Activated CD4-positive, alpha-beta T cell treated with anti-CD3 and anti-CD28 coated beads, Interleukin-2, amount 50 U/mL, for 4 hours (primary cell): ENCODE measurements at places on chromosomes 1 and 21.

- no peak for DNase-seq
Measured at GRCh38 chr1:60065199-60065598, 8.4 kb downstream of the C1orf87 start.

DNA sequence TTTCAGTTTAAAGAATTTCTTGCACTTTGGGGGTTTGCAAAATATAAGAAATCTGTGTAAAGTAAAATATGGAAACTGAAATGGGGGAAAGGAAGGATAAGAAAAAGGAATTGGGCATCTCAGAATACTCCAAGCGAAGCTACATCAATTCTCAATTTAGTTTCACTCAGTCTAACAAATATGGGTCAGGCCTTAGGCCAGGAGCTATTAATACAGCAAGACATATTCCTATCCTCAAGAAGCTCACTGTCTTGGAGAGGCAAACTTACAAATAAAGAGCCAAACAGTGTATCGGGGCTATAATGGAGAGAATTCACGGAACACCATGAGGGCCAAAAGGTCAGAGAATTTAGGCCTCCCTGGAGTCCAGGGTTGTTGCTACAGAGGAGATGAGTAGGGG, 43.0 kb upstream of the CCDC190 start:
- DNase-seq, result no peak

GRCh38 chr1:28458237-28459228, 47.3 kb upstream of the RCC1 start:
- no peak for DNase-seq

DNA sequence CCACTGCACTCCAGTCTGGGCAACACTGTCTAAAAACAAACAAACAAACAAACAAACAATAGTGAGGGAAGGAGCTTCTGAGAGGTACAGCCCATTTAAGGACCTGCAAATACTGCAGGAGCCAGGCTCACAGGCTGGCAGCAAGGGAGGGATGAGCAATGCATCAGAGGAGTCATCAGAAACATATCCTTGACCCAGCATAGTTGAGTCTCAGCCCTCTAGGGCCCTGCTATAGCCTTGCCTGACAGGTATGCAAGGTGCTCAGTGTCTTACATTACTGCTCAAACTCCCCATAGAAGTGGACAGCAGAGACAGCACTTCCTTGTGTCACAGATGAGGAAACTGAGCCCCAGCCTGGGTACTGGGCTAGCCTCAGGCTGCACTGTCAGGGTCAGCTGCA, 7.3 kb upstream of the TTC4 start:
- no peak for DNase-seq

DNA sequence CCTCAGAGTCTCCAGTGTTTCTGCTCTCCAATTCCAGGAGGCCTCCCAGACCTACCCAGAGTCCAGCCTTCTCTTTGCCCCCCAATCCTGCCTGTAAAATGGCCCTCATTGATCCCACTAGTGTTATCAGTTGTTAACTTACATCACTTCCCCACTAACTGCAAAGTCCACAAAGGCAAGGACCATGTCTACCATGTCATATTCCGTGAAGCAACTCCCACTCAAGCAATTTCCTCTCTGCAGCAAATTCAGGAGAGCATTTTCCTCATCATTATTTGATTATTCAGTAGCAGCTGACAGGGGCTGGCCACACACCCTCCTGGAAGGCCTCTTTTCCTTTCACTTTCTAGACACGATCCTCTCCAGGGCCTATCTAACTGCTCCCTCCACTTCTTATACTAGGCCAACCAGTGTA, 153.5 kb downstream of the RERE start:
- no peak for DNase-seq

GRCh38 chr1:193479187-193479586, 292.8 kb upstream of the B3GALT2 start:
- DNase-seq, result peak; percentile 49

GRCh38 chr21:26519142-26519541, 53.9 kb downstream of the CYYR1 start:
- no peak for DNase-seq

GRCh38 chr1:169833179-169833901, 38.6 kb upstream of the METTL18 start:
- no peak for DNase-seq

GRCh38 chr1:241142493-241142892, 214.5 kb downstream of the RGS7 start:
- DNase-seq, result no peak

- no peak for DNase-seq
Measured at GRCh38 chr1:9473032-9473807, 66.0 kb upstream of the SLC25A33 start.

DNA sequence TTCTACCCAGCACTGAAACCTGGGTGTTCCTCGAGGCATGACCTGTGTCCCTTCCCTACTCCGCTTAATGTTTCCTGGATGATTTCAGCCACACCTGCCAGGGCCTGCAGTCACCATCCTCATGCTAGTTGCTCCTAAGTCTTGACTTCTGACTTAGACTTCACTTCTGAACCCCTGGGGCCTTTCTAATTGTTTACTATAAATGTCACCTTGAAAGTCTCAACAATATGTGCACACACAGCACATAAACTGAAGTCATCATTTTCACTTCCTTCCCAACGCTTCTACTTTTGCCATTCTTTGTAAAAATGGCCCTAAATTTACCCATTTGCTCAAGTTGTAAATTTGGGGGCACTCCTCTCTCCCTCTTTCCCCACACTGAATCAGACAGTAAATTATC, 141.1 kb downstream of the DYRK1A start:
- no peak for DNase-seq

DNA sequence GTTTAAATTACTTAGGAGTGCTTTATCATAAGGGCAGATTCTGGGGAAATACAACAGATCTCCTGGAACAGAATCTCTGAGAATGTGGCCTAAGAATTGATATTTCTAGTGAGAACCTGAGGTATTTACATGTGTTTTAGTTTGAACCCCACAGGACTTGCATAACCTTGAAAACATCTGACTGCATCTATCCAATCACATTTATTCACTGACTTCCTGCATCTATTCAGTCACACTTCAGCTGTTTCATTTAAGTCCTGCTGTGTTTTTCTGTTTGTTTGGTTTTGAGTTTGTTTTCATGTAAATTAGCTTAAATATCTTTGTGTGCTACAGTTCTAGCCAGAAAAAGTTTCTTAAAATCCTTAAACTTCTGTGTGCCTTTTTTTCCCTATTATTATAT, 1260.7 kb downstream of the PLA2G4A start:
- no peak for DNase-seq

GRCh38 chr1:25074351-25075227, 144.5 kb upstream of the RUNX3 start:
- no peak for DNase-seq

- DNase-seq, result no peak
Measured at GRCh38 chr1:230544758-230545157, 97.5 kb upstream of the COG2 start.

GRCh38 chr1:205715628-205716027, 34.4 kb downstream of the NUCKS1 start:
- DNase-seq, result no peak

GRCh38 chr1:67687198-67687545, 2.2 kb downstream of the GADD45A start:
- DNase-seq, result no peak

DNA sequence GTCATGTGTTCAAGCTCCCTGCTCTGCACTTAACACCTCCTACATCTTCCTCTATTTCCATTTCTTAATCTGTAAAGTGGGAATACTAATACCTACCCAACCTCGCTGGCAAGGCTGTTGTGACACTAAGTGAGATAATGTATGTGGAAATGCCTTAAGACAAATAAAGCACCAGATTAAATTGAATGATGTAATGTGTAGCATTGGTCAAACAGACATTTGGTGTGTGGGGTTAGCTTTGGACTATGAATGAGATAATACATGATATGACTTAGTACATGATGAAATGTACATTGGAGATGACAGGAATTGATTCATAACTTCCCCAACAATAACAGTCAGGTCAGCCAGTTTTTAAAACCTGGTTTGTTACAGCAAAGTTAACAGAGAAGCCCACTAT, 5.2 kb downstream of the AMPD1 start:
- no peak for DNase-seq

DNA sequence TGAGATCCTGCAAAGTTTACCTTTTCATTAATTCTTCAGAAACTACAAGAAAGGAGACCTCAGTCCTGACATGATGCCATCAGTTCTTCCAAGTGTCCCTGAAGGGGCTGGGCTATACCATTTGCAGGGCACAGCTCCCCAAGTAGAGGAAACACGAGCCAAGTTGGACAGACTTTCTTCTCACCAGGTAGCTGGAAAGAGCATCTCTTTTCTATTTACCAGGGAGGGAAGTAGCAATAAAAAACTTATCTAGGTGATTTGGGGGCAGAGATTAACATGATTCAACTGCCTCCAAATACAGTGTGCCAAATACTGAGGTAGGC, 103.9 kb upstream of the KCND3 start:
- no peak for DNase-seq

DNA sequence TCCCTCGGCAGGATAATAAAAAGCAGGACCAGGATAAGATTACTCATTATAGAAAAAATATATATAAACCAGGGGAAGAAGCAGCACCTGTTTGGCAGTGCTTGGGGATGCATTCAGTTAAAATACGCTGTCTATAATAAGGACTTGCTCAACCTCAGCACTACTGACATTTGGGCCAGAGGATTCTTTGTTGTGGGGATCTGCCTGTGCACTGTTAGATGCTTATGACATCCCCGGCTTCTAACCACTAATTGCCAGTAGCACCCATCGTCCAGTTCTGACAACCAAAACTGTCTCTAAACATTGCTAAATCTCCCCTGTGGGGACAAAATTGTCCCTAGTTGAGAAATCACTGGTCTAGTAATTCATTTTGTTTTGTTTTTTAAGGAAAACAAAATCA, 242.1 kb downstream of the SLC45A1 start:
- DNase-seq, result no peak

DNA sequence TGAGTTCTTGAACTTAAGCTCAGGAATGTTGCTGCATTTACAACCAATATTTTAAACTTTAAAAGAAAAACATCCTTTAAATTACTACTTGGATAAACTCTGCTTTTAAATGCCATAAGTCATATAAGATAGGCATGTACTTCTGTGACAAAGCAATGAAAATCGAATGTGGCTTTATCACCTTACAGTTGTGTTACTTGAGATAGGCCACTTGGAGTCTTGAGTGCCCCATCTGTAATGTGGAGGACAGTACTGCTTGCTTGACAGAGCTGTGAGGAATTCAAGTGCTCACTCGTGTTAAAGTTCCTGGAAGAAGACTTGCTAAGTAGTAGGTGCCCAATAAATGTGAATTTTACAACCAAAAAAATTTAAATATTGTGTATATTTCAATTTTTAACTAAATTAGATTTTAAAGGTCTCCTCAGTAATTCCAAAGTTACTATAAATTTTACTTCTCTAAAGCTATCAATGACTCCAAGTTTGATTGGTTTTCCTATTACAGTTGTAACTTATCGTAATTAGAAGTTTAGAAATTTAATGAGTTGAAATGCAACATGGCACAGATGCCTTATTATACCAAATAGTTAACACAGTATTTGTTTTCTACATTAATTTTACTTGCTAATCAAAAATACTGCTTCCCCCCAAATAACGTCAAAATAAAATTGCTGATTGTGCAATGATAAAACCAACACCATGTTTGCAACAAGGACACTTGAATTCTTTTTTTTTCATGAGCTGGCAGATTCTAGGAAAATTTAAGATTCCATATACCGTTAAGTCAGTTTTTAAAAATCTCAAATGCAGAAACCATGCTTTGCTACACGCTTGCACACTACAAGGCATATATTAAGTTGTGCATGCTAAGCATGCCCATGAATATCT, 21.8 kb downstream of the PSMB2 start:
- no peak for DNase-seq

DNA sequence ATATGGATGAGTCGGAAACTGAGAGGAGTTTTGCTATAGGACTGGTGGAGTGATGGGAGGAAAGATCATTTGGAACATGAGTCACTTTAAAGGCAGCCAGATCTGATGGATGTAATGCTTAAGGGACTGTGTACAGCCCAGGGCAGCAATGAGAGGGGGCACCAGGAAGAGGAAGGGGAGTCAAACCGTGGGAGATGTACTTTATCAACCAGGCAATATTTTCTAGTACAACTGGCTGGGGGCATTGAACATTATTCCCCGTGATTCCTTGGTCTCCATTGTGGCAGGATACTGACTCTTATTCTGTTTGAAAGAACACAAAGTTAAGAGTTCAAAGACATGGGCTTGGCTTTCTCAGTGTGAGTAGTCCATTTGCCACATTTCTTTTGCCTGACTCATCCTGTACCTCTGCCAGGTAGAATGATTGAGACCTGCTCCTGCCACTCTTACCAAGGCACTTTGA, 268.2 kb upstream of the NR5A2 start:
- DNase-seq, result no peak

GRCh38 chr1:186155594-186155993, 219.5 kb downstream of the TPR start:
- DNase-seq, result no peak

DNA sequence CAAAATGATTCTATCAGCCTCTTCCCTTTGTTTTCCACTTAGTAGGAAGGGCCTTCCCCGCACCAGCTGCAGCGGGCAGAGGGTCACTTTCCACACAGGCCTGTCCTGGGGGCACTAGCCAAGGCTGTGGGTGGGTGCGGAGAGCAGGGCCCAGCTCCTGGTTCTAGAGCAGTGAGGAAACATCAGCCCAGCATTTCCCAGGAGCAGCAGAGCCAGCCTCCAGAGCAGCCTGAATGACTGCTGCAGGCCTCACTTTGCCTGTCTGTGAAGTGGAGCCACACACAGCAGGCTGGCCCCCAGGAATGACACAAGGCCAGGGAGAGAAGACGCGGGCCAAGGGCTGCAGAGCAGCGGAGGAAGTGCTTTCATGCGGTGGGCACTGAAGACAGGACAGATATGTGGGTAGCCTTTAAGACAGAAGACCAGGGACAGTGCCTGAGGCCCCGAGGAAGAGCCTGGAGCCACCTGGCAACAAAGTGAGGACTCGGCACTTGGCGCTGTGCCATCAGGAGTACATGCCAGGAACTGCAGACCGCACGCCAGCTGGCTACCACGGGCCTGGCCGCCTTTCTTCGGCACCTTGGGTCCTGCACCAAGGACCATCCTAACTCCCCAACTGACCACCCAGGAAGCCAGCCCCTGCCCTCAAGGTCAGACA, 42.0 kb downstream of the ACOT7 start:
- no peak for DNase-seq

DNA sequence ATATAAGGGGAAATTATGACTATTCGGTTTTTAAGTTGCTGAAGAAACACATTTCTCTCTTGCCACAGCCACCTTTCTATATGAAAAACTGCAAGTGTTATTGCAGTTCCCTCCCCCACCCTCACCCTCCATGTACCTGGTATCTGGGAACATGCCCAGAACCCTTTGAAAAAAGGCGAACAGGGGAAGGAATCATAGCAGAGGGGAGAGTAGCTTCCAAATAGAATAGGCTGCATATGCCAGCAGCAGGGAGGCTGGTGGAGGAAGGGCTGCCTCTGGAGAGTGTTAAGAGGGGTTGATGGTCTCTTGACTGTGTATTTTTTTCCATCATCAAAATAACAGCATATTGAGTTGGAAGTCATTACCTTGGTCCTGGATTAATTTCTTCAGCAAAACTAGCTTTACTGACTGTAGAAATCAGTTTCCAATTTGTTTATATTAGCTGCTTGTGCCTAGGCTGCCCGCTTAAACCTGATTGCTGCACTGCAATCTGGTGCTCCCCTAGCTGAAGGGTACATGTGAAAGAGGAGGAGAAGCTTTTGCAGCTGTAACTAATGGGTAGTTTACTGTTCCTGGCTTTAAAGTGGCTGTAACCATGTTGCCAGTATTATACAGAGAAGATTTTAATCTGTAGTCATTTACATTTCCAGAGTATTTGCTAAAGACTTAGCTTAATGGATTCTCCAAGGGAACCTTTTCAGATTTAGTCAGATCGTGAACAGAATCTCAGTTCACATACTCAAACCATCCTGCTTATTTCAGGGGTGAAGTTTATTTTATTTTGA, 22.7 kb downstream of the AHCYL1 start:
- no peak for DNase-seq
